ENCODE measurements at places on chromosomes 7 and 10. TPM values are rescaled to one million over a fixed set of nuclear protein-coding genes. Genes with fewer than 3 reads are reported as not detected.

The TMEM139 gene
- total RNA-seq: 1.1 TPM

The UCN3 gene
- not detected for total RNA-seq

The BRAT1 gene
- total RNA-seq: 33.5 TPM

The CLRN3 gene
- total RNA-seq: not detected

The GJD4 gene
- not detected for total RNA-seq

The HILPDA gene
- 27.8 TPM for total RNA-seq

The NPFFR1 gene
- total RNA-seq: not detected

GRCh38 chr10:117259279-117259678 is 18.4 kb downstream of the SLC18A2 start:
- H3K27me3 ChIP-seq: peaks cover 27% of the 10 kb centered on the region
- H3K4me1 ChIP-seq: peaks cover 3% of the 10 kb centered on the region
- no peak for DNase-seq
- H3K36me3 ChIP-seq: no peaks in the 10 kb centered on the region
- no peak overlapping the region for H3K27ac ChIP-seq

GRCh38 chr7:157176771-157177170 is 38.0 kb downstream of the UBE3C start:
- no peak for DNase-seq
- H3K27ac ChIP-seq: no peak overlapping the region
- H3K27me3 ChIP-seq: no peaks in the 10 kb centered on the region
- H3K4me1 ChIP-seq: no peaks in the 10 kb centered on the region

DNA sequence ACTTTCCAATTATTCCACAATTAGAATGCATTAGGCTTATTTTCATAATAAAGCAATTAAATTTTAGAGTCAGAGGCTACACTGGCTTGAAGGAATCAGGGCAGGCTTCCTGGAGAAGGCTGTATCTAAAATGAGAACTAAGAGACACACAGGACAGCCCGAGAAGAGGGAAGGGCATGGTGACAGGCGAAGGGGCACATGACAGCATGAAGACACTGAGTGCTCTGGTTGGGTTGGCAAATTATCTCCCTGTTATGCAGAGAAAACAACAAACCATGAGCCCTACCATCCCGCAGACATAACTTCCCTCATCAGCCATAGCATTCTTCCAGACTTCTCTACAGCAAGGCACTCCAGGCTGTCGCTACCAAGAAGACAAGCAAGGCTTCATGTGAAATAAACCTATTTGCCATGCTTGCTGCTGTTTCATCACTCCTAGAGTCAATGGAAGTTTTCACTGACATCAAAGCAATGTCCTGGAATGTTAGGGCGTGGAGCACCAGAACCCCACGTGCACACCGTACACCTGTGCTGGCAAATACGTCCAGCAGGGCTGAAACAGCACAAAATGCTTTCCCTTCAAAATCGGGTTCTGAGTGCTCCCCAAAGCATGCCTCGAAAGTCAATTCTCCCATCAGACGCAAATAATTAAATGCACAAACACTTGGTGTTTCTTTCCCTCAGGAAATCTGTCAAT is 21.3 kb downstream of the VOPP1 start:
- peaks cover 16% of the 10 kb centered on the region for H3K4me1 ChIP-seq
- H3K36me3 ChIP-seq: peaks cover 11% of the 10 kb centered on the region
- no peak overlapping the region for H3K27ac ChIP-seq
- no peak for DNase-seq
- no peak overlapping the region for H3K4me3 ChIP-seq

- no peak overlapping the region for H3K4me3 ChIP-seq
- H3K27me3 ChIP-seq: peaks cover 2% of the 10 kb centered on the region
- H3K27ac ChIP-seq: no peak overlapping the region
- no peaks in the 10 kb centered on the region for H3K36me3 ChIP-seq
- peaks cover 2% of the 10 kb centered on the region for H3K4me1 ChIP-seq
Observed at GRCh38 chr10:104045151-104046089, 40.3 kb downstream of the COL17A1 start.

DNA sequence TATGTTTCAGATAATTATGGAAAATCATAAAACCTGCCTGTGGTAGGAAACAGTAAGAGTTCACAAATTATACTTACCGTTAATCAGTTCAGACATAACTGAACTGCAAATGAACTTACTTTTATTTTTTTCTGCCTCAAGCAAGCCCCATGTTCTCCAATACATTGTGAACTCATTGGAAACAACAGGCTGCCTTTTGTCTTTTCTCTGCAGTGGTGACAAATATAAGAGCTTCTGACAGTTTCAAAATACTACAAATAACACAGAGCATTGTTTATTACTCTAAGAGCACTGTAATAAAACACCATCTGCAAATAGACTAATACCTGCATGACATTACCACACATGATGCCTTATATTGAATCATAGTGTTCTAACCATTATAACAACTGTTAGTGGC is 94.0 kb upstream of the CDCA7L start:
- H3K4me3 ChIP-seq: no peak overlapping the region
- DNase-seq: no peak
- no peaks in the 10 kb centered on the region for H3K36me3 ChIP-seq
- no peak overlapping the region for H3K27ac ChIP-seq
- H3K4me1 ChIP-seq: no peaks in the 10 kb centered on the region
- peaks cover 19% of the 10 kb centered on the region for H3K27me3 ChIP-seq

DNA sequence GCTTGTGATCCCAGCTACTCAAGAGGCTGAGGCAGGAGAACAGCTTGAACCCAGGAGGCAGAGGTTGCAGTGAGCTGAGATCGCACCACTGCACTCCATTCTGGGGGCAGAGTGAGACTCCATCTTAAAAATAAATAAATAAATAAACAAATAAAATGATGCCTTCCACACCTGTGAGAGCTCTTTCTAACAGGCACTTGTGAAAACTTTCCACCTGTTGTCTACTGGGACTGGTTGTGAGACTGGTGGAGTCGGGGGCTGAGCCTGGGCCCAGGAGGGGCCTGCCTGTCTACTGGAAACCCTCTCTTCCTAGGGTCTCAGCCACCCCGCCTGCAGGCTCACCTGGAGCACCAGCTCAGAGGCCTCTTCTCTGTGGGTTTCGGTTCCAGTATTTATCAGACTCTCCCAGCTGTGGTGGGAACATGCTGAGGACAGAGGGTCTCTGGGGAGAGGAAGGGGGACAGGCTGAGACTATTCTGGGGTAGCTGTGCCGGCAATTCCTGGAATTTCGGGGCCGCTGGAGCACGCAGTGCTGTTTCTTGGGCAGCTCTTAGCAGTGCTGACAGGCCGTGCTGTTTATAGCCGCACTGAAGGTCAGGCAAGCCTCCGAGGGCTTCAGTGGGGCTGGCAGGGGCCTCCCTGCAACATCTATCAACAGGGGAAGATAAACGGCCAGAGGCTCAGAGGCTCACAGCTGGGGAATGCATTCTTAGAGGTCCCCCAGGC is 3.8 kb downstream of the LDB3 start:
- H3K4me3 ChIP-seq: no peak overlapping the region
- no peak for DNase-seq
- H3K4me1 ChIP-seq: no peaks in the 10 kb centered on the region
- no peak overlapping the region for H3K27ac ChIP-seq
- no peaks in the 10 kb centered on the region for H3K36me3 ChIP-seq

DNA sequence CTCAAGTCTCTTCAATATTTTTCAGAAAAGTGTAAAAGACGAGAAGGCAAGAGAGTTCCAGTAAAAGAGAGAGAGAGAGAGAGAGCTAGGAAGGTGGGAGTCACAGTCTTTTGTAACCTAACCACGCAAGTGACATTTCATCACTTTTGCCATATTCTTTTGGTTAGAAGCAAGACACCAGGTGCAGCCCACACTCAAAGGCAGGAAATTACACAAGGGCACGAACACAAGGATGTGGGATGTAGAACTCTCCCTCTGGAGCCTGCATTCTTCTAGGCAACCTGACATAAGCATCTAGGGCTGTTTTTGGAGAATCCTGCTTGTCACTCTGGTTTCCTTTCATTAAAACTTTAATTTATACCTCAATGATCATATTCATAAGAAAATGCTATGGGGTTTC is 1213.1 kb downstream of the DNAJB9 start:
- H3K4me1 ChIP-seq: no peaks in the 10 kb centered on the region
- H3K36me3 ChIP-seq: no peaks in the 10 kb centered on the region
- no peak overlapping the region for H3K4me3 ChIP-seq
- no peak overlapping the region for H3K27ac ChIP-seq

GRCh38 chr10:19958787-19959186 is 142.6 kb downstream of the PLXDC2 start:
- no peak for DNase-seq
- H3K4me1 ChIP-seq: no peaks in the 10 kb centered on the region
- no peaks in the 10 kb centered on the region for H3K27me3 ChIP-seq
- H3K36me3 ChIP-seq: no peaks in the 10 kb centered on the region

- H3K27me3 ChIP-seq: peaks cover 5% of the 10 kb centered on the region
- DNase-seq: no peak
- no peak overlapping the region for H3K27ac ChIP-seq
- H3K4me1 ChIP-seq: peaks cover 1% of the 10 kb centered on the region
Observed at GRCh38 chr10:3714967-3715366, 70.0 kb downstream of the KLF6 start.

DNA sequence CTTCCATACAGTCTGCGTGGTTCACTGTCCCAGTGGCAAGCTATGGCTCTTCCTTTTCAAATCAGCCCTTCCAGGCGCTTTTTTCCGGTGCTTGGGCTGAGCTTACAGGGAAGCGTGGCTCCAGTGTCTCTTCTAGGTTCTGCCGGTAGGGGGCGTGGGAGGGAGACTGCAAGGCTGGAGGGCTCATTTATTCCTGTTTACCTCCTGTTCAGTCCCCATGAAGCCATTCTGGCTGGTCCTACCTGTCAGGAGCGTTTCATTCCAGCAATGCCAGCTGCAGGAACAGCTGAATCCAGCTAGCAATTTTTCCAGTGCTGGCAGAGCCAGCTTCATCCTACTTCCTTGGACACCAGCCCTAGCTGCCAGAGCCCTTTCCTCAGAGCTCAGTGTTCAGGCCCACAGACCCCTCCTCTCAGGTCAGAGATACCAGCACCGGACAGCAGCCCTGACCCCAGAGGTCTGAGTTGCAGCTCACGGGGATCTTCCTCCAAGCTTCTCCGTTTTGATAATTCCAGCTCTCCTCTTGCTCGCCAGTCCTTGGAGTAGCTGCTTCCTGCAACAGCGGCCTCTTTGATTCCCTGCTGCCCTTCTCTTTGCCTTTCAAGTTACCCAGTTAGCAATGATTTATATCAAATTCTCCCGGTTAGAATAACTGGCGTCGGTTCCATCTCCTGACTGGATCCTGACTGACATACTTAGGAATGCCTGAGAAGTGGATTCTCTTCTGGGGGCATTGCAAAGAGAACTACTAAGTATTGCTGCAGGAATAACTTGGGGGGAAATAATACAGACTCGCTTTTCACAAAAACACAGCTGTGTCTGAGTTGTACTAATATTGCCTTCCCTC is 129.8 kb downstream of the FRMD4A start:
- H3K4me3 ChIP-seq: no peak overlapping the region
- DNase-seq: no peak
- H3K27me3 ChIP-seq: peaks cover 17% of the 10 kb centered on the region

GRCh38 chr10:8113616-8114015 is 59.1 kb downstream of the GATA3 start:
- H3K4me3 ChIP-seq: no peak overlapping the region
- H3K4me1 ChIP-seq: peaks cover 4% of the 10 kb centered on the region
- no peak overlapping the region for H3K27ac ChIP-seq
- H3K36me3 ChIP-seq: no peaks in the 10 kb centered on the region

- no peaks in the 10 kb centered on the region for H3K4me1 ChIP-seq
- no peak overlapping the region for H3K27ac ChIP-seq
- DNase-seq: no peak
- H3K4me3 ChIP-seq: no peak overlapping the region
- H3K27me3 ChIP-seq: no peaks in the 10 kb centered on the region
Observed at GRCh38 chr7:693280-693679, 33.2 kb upstream of the DNAAF5 start.

DNA sequence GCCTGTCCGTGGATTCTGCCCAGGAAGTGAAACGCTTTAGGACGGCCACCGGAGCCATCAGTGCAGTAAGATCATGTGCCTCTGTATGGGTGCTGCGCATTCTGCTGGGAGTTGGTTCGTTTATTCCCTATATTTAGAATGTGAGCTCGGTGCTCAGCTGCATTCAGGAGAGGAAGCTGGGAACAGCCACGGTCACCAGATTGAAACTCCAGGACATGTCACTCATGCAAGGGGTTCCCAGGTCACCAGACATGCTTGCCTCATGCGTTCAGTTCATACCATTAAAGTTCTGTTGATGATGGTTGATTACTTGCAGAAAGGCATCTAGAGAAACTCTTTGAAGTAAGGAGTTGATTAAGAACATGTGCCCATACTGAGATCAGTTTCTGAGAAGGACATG is 78.1 kb downstream of the TRRAP start:
- H3K4me3 ChIP-seq: no peak overlapping the region
- H3K27ac ChIP-seq: no peak overlapping the region
- DNase-seq: no peak
- no peaks in the 10 kb centered on the region for H3K4me1 ChIP-seq

- no peaks in the 10 kb centered on the region for H3K4me1 ChIP-seq
- no peak overlapping the region for H3K27ac ChIP-seq
- no peaks in the 10 kb centered on the region for H3K27me3 ChIP-seq
- no peak for DNase-seq
Observed at GRCh38 chr7:52233248-52233647, 802.2 kb upstream of the POM121L12 start.

- H3K27me3 ChIP-seq: peaks cover 23% of the 10 kb centered on the region
- no peaks in the 10 kb centered on the region for H3K4me1 ChIP-seq
- no peak overlapping the region for H3K4me3 ChIP-seq
- no peaks in the 10 kb centered on the region for H3K36me3 ChIP-seq
- no peak for DNase-seq
Observed at GRCh38 chr7:45417735-45418134, 156.4 kb upstream of the ADCY1 start.

GRCh38 chr10:12945690-12946359 is 55.7 kb downstream of the CCDC3 start:
- no peaks in the 10 kb centered on the region for H3K36me3 ChIP-seq
- no peak overlapping the region for H3K4me3 ChIP-seq
- peaks cover 2% of the 10 kb centered on the region for H3K27me3 ChIP-seq
- no peak for DNase-seq

DNA sequence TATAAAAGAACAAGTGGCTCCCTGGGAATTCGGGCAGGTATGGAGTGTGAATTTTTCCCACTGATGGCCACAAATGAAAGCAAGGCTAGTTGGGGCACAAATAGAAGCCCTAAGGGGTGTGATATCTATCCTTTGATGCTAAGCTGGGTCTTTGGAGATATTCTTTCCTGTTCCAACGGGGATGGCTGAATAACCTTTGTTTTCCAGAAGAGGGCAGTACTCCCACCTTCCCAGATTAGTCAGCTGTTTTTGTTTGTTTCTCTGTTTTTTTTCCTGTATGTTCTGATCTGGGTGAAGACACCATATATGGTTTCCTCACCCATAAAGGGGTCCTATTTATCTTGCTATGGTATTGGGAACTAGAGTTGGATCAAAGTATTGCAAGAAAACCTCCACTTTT is 947.7 kb upstream of the SORCS1 start:
- no peak overlapping the region for H3K27ac ChIP-seq
- H3K4me3 ChIP-seq: no peak overlapping the region
- H3K4me1 ChIP-seq: no peaks in the 10 kb centered on the region
- H3K27me3 ChIP-seq: no peaks in the 10 kb centered on the region
- H3K36me3 ChIP-seq: no peaks in the 10 kb centered on the region

- no peaks in the 10 kb centered on the region for H3K27me3 ChIP-seq
- no peak overlapping the region for H3K27ac ChIP-seq
- no peaks in the 10 kb centered on the region for H3K4me1 ChIP-seq
Observed at GRCh38 chr10:72826346-72826745, 67.2 kb upstream of the OIT3 start.

All from activated naive CD8-positive, alpha-beta T cell treated with anti-CD3 and anti-CD28 coated beads, Interleukin-2, amount 10 ng/mL, durations not matched to agents 7 days and 5 days (primary cell).